Ovary (tissue), 10 donors: ENCODE measurements at places on chromosomes 6 and 20.
A peak's percentile ranks its signal among the peaks of the same experiment; 100 is the strongest.

DNA sequence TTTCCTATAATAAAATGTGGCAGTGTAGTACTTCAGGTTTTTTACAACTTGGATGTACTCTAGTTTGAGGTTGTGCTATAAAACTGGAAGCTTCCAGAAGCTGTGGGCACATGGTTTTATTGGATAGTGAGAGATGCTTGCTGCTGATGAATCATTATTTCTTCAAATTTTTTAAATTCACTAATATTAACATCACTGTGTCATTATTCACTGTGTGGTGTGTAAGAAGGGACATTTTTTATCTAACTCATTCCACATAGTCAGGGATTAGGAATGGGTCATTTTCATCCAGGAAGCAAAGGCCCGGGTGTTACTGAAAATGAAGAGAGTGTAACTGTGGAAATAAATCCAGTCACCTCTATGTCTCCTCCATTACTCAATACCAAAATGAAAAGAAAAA, 421.0 kb downstream of the TENT5A start:
- no peak for DNase-seq

GRCh38 chr6:80376411-80376810, 269.9 kb downstream of the BCKDHB start:
- no peak for DNase-seq

DNA sequence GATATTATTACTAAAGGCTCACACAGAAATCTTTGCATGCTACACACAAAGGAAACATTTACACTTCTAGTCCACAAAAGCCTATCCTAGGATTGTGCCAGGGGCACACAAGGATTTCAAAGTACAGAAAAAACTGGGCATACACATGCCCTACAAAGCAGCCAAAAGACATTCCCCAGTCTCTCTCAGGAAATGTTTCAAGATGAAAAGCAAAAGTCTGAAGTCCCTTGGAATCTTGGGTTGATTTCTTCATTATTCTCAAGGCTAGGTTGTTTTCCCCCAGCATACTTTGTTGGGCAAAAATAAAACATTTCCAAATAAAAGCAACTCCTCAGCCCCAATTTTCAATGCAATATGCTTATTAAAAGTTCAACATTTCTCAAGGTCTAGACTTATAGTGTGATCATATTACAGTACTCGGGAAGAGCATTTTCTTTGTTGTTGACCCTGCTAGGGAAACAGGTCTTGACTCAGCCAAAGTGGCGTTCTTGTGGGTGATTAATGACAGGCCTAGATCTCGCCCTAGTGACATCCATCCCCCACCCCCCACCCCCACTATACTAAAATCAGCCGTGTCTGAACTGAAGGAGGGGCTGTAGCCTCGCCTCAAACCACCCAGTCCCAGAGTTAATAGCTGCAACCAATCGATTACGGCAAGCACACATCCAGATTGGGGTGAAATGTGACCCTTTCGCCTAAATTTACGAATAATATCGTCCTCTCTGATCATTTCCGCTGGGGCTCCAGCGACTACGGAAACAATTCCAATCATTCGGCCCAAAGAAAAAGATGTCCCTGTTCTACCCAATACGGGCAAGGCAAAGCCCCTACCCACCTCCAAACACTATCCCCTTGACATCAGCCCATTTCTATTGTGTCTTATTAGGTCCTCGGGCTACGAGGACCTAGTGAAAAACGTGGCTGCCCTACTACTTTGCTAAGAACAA, 1.4 kb downstream of the AKIRIN2 start:
- DNase-seq, result no peak

DNA sequence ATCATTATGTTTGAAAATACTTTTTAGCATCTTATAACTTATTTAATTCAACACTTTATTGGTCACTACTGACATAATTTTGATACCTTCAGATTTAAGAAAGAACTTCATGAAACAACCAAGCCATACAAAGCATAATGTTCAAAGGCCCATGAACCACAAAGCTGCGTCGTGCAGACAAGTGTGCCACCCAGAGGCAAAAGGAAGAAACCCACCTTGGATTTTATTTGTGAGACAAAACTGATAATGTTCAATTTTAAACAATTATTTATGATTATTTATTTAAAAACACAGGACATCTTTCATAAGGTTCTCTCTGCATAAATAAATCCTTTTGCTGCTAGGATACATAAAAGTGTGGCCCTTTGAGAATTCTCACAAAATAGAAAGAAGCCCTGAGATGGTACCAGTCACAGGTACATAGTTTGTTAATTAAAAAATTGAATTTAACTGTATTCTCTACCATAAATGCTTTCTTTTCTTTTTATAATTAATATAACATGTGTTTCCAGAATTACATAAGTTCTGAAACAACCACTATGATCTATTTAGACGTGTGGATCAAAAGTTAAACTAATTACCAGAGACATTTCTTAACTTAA, 143.7 kb downstream of the RALGAPA2 start:
- no peak for DNase-seq

GRCh38 chr6:110781522-110782214, 33.6 kb downstream of the CDK19 start:
- no peak for DNase-seq

DNA sequence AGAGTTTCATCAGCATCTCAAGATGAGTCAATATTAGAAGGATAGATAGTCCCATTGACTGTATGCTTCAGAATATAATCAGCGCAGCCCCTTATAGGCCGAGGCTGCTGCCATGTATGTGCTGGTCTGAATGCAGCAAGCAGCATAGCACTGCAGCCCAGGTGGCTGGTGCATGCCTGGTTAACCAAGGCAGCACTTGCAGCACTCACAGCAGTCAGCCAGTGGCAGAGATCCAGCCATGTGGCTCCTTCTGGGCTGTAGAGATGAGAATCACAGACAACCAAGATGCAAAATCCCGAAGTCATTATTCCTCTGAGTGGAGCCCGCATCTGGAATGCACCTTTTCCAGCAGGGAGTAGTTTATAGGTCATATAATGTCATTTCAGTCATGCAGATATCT, 251.9 kb downstream of the UST start:
- DNase-seq, result no peak

GRCh38 chr6:16420337-16420714, 181.9 kb downstream of the GMPR start:
- no peak for DNase-seq

- DNase-seq, result no peak
Measured at GRCh38 chr6:166830891-166831363, 125.4 kb downstream of the RNASET2 start.

- no peak for DNase-seq
Measured at GRCh38 chr6:56686429-56686828, 43.7 kb upstream of the DST start.

DNA sequence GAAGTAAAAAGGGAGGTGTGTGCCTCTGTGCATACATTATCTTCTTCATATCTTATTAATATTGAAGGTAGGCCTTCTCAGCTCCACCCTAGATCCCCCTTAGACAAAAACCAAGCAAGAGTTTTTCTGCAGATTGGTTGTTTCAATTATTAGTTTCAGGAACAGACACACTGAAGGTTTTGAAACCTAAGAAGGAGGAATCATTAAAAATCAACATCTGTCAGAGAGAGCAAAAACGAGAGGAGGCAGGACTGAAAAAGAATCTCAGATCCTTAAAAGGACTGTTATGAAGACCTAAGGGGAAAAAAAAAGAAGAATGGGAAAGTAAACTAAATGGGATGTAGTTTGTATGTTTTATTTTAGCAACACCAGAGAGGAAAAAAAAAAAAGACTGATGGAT, 560.8 kb upstream of the JAG1 start:
- DNase-seq, result no peak

DNA sequence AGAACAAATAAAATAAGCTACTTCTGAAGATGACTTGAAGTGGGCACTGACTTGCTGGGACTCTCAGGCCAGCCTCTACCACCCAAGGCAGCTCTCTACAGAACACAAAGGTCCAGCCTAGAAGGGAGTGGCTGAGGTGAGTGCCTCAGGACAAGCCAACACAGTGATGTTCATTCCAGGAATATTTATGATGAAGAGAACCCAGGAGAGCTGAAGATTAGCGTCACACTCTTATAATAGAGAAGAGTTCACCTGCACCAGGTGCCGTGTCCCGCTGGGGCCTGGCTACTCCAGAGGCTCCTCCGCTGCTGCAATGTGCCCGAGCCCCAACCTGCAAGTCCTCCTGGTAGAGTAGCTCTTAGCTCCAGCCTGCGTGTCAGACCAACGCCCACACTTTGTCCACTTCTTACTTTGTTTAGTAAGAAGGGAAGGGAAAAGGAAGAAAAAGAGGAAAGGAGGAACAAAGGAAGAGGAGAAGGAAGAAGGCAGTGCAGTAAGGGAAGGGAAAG, 182.4 kb upstream of the QKI start:
- DNase-seq, result no peak

- peak; percentile 60 for DNase-seq
Measured at GRCh38 chr20:63025534-63026331, 19.0 kb upstream of the BHLHE23 start.

GRCh38 chr6:142568857-142569597, 267.2 kb downstream of the ADGRG6 start:
- DNase-seq, result no peak

- DNase-seq, result peak; percentile 27
Measured at GRCh38 chr6:151763303-151763702, 44.2 kb upstream of the ESR1 start.

- DNase-seq, result no peak
Measured at GRCh38 chr20:20528861-20529260, 161.0 kb downstream of the INSM1 start.

GRCh38 chr20:50029697-50030461, 47.1 kb downstream of the SNAI1 start:
- DNase-seq, result peak; percentile 46

DNA sequence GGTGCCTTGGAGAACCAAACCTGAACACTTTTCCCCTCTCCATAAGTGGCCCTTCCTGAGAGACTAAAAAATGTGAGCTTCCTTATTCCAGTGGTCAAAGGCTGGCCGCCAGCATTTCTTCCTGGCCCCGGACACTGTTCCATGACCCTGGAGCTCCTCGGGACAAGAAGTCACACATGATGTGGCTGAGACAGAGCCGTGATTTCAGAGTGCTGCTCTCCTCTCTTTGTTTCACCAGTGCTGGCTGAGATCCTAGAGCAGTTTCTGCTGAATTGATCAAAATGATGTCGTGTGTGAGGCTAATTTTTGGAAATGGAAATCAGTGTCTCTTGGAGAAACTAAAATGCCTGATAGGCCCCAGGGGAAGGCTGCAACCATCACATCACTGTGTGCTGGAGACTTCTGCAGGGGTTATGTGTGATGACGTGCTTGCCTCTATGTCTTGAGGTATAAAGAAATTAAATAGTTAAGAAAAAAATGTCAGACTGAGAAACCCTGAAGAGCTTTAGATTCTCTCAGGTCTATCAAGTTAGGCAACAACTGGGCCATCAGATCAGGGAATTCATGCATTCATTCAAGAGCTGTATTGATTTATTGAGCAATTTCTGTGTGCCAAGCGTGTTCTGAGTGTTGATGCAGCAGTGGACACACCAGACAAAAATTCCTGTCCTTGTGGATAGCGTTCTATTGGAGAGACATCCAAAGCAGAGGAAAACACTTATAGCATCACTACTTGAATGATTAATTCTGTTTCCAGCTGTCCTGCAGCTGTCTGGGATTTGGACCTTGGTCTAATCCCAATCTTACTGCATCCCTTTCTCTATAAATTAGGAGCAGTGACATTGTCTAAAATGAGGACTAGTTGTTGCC, 72.7 kb upstream of the CCN6 start:
- no peak for DNase-seq

DNA sequence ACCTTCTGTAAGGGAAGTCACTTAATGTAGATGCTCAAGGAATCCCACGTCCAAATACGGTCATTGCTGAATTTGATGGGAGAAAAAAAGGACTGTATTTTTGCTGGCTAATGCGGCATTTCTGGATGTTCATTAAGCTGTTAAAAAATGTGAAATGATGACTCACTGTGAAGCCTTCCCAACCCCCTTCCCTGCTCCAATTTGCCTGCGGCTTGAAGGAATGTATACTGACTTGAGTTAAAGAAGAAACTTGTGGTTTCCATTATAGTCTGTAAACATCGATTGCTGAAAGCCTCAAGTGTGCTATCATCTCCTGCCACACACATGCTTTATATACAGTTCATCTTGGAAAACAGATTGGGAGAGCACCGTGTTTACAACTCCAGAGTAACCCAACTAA, 249.1 kb upstream of the JAG1 start:
- no peak for DNase-seq

- no peak for DNase-seq
Measured at GRCh38 chr20:49259284-49259683, 18.6 kb downstream of the ZNFX1 start.

GRCh38 chr20:36579996-36580545, 6.7 kb downstream of the TGIF2 start:
- DNase-seq, result no peak

GRCh38 chr20:14950633-14951032, 613.2 kb upstream of the FLRT3 start:
- DNase-seq, result no peak

GRCh38 chr6:7204726-7205125, 97.0 kb downstream of the RREB1 start:
- no peak for DNase-seq

GRCh38 chr6:132131758-132132157, 180.6 kb upstream of the CCN2 start:
- DNase-seq, result no peak

- no peak for DNase-seq
Measured at GRCh38 chr20:35539756-35540212, 2.1 kb upstream of the ERGIC3 start.

DNA sequence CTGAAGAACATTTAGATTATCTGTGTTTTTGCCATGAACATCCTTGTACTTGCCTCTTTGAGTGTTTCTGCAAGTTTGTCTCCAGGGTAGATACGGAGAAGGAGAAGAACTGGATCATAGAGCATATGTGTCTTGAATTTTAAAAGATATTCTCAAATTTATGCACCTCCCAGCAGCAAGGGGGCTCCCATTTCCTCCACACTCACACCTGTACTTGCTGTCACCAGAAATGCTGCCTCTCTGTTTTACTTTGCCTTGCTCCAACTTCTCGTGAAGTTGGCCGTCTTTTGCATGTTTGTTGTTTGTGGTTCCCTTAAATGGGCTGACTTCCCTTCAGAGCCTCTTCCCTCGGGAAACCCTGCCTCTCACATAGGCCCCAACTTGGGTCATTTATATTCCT, 171.0 kb downstream of the TFAP2C start:
- DNase-seq, result no peak

- no peak for DNase-seq
Measured at GRCh38 chr20:58146081-58146745, 82.2 kb downstream of the ANKRD60 start.

DNA sequence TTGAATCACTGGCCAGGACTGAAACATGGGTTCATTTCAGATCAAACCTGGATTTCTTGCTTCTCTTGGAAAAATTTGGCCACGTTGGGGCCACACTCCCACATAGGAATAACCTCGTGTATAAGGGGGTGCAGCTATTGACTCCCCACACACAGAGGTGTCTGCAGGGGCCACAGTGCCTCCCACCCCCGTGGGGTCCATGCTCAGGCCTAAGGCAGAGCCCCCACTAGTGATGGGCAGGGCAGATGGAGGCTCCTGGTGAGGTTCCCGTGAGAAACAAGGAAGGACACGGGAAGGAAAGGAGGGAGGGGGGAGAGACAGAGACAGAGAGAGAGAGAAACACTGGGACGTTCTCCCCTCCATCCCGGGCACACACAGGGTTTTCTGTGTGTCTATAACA, 230.5 kb downstream of the ERMARD start:
- no peak for DNase-seq
